ENCODE measurements at places on chromosomes 12 and 14. TPM values are rescaled to one million over a fixed set of nuclear protein-coding genes. Genes with fewer than 3 reads are reported as not detected.

GRCh38 chr12:75257510-75257909 is 47.9 kb upstream of the KCNC2 start:
- no peak for DNase-seq

GRCh38 chr14:64289571-64289970 is 4.6 kb downstream of the ESR2 start:
- no peak for DNase-seq

- no peak for DNase-seq
These were observed at the start of gene ITGB7 for GRCh38 chr12:53207042-53207441. Gene ITGB7, minus strand, starts transcription at chr12:53207251. Its CDS starts 6,808 bp downstream, at chr12:53200443.

SLC25A47 gene
- total RNA-seq = not detected

PLEKHH1 gene
- not detected for total RNA-seq

VASH1 gene
- 2.6 TPM for total RNA-seq
